ENCODE measurements at places on chromosomes 16 and 17.

DNA sequence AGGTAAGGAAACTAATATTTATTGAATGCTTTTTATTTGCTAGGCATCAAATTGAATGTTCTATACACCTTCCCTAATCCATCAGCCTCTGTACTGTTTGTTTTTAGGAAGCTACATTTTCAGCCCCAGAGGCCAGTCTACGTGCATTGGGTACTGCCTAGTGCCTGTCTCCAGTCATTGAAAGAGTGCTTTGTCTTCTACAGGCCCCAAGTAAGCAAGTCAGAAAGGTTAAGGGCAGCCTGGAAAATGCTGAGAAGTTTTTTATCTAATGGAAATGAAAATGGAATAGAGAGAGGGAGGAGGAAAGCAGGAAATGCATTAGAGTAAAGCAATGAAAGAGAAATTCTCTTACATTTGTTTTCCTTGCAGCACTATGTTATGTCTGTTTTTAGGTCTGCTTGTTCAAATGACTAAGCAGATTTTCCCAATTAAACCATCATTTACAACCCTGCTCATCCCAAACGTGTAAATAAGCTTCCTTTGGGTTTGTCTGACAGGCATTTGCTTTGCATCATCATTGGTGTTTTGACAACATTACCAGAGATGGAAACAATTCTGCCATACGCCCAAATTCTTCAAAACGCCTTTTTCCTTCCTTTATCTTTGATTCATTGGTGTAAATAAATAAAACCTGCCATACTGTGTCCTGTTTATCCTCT lies 116.0 kb upstream of the GOT2 start:
- no peak for DNase-seq

DNA sequence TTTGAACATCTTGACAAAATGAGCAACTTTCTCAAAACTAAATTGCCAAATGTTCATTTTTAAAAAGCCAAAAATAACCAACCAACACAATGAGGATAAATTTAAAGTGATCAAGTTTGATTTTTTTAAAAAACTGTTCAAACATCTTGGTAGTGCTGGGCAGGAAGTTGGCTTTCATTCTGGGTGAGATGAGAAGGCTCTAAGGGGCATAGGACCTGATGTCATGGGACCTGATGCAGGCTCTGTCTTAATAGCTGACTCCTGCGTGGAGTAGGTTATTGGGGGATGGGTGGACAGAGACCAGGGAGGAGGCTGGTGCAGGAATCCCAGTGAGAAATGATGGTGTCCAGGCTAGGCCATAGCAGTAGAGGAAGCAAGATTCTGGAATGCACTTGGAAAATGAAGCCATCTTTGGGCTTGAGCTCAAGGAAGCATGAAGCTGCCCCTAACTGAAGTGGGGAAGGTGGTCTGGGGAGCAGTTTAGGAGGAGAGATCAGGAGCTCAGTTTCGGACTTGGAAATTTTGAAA lies 20.4 kb downstream of the NLRC5 start:
- no peak for DNase-seq

- no peak for DNase-seq
Measured at GRCh38 chr16:89855301-89855945, 18.0 kb upstream of the TCF25 start.

- DNase-seq, result no peak
Measured at GRCh38 chr16:50940275-50940854, 198.5 kb downstream of the CYLD start.

- no peak for DNase-seq
Measured at GRCh38 chr17:47207143-47208067, 1.7 kb upstream of the MYL4 start.

- no peak for DNase-seq
Measured at GRCh38 chr17:801660-802059, 19.5 kb downstream of the MRM3 start.

DNA sequence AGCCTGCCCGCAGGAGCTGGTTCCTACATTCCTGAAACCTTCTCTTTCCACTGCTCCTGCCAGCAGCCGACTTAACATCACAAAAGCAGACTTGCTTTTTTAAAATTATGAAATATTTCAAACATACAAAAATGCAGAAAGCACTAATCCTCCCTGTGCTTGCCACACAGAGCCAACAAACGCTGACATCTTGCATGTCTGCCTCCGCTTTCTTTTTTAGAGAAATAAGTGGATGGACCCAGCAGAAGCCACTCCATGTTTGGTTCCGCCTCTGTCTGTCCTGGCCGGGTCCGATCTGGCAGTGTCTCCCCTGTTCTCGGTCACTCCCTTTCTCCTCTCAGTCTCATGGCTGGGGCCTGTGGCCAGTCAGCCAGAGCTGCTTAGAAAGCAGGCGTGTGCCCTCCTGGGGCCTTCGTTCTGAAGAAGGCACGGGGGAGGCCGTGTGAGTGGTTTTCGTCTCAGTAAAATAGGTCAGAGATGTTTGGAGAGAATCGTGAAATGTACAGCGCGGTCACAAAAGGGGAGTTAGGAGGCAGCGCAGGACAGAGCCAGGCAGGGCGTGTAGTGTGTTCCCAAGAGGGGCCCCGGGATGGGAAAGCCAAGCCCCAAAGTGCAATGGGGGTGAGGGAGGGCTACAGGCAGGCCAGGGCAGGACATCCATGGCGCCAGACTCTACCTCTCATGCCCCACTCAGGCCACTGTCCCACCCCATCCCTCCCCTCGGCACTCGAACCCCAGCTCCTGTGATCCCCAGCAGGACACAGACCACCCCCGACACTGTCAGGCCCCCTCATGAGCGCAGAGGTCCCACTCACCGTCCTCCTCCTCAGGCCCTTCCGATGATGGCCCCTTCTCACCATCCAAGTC lies 23.2 kb downstream of the MXRA7 start:
- no peak for DNase-seq

DNA sequence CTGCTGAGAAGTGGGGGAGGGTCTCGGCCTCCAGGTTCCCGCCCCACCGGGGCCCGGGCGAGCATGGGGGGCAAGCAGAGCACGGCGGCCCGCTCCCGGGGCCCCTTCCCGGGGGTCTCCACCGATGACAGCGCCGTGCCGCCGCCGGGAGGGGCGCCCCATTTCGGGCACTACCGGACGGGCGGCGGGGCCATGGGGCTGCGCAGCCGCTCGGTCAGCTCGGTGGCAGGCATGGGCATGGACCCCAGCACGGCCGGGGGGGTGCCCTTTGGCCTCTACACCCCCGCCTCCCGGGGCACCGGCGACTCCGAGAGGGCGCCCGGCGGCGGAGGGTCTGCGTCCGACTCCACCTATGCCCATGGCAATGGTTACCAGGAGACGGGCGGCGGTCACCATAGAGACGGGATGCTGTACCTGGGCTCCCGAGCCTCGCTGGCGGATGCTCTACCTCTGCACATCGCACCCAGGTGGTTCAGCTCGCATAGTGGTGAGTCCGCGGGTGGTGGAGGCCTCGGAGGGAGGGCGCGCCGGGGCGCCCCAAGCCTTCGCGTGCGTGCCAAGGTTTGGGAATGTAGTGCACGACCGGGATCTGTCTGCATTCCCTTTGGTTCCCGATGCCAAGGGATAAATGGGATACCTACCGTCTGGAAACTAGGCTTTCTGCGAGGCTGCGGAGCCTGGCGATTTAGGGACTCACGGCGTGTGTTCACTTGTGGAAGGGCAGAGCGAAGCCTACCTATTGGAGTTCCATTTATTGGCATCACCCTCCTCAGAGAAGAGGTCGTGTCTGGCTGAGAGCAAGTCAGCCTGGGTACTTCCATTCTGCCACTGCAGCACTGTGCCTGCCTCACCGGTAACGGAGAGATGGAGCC lies 1.0 kb downstream of the ZNRF1 start:
- DNase-seq, result peak; percentile 70

DNA sequence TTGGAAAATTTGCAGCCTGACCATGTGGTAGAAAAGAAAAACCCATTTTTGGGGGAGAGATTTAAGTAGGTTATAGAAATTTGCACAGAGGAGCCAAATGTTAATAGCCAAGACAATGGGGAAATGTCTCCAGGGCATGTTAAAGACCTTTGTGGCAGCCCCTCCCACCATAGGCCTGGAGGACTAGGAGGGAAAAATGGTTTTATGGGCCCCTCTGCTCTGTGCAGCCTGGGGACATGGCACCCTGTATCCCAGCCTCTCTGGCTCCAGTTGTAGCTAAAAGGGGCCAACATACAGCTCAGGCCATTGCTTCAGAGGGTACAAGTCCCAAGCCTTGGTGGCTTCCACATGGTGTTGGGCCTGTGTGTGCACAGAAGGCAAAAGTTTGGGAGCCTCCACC lies 245.9 kb upstream of the AXIN2 start:
- no peak for DNase-seq

DNA sequence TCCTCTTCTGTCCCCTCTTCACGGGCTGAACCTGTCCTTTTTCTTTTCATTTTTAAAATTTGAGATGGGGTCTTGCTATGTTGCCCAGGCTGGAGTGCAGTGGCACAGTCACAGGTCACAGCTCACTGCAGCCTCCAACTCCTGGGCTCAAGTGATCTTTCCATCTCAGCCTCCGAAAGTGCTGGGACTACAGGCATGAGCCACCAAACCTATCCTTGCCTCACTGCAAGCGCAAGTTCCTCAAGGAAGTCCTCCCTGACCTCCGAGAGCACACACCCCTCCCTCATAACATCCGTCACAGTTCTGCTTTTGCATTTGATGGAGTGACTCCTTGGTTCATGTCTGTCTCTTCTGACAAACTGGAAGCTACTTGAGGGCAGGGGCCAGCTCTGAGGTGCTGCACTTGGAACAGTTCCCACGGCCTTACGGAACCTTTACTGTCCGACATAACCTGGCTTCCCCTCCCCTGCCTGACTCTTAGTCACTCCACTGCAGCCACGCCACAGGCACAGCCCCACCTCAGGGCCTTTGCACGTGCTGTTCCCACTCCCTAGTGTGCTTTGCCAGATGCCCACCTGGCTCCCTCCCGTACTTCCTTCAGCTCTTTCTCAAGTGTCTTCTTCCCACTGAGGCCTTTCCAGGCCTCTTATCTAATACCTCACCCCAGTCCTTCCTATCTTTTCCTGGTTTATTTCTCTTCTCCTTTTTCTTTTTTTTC lies 4.4 kb downstream of the TBX6 start:
- no peak for DNase-seq

DNA sequence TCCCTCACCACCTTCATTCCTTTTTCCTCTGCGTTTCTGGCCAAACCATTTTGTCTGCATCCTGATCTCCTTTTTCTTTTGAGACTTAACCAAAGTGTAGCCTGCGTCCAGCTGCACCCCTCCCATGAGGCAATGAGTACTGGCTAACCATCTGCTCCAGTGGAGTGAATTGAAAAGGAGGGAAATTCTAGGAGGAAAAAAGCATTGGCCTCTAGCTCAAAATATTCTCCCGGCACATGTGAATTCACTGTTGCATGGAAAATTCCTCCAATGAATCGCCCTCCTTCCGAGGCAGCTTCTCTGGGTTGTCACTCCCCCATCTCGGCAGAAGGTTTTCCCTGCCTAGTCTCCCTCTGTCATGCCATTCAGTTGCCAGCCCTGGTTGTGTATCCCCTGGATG lies 5.6 kb downstream of the RAP1GAP2 start:
- DNase-seq, result no peak

- no peak for DNase-seq
Measured at GRCh38 chr17:79420318-79421243, 190.3 kb downstream of the RBFOX3 start.
